ENCODE measurements at places on chromosomes 5 and 9.

DNA sequence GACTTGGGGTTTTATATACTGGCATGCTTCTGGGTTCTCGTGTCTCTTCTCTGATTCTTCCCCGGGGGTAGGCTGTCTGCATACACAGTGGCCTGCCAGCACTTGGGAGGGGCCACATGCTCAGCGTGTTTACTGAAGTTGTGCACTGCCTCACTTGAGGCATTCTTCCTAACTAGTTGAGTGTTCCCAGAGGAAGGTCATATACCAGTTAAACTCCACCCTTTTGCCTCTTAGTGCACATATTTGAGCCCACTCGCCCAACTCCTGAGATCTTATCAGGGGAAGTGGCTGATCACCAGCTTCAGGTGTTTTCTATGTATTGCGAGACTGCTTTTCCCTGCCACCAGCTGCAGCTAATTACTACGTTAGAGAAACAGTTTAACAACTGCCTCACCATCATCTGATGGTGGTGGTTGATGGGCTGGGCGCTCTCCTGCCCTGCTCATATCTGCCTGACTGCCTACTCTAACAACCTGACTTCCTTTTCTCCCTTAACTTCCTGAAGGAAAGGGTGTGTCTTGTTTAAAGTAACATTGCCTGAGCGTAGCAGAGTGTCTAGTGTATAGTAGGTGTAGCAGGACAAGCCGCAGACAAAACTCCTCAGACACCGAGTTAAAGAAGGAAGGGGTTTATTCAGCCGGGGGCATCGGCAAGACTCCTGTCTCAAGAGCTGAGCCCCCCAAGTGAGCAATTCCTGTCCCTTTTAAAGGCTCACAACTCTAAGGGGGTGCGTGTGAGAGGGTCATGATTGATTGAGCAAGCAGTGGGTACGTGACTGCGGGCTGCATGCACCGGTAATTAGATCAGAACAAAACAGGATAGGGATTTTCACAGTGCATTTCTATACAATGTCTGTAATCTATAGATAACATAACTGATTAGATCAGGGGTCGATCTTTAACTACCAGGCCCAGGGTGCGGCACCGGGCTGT is 60.1 kb upstream of the CLINT1 start:
- DNase-seq = no peak

DNA sequence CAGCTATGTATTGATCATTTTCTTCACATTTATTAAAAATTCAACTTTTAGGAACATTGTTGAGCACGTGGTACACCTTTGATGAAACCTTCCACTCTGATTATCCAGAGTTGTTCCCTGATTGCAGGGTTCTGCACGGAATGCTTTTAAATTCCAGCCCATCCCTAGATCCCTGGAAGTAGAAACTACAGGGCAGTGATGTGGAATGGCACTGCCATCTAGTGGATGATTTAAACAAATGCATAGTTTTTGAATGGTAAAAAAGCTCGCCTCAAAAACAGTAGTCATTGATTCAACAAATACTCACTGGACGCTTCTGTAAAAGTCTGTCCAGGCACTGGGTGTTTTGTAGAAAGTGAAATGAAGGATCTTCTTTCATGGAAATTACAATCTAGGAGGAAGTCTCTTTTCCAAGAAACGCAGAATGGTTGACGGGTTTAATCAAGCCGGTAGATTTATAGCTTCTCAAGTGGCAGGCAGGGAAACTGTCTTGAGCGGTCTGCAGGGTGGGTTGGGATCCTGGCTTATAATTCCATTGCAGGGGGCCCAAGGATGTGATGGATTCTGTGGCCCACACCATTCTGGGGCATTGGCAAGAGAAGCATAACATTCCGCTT is 118.4 kb downstream of the ARHGAP26 start:
- DNase-seq = no peak

GRCh38 chr9:133199648-133200321 is 9.3 kb downstream of the OBP2B start:
- DNase-seq = peak; percentile 47

DNA sequence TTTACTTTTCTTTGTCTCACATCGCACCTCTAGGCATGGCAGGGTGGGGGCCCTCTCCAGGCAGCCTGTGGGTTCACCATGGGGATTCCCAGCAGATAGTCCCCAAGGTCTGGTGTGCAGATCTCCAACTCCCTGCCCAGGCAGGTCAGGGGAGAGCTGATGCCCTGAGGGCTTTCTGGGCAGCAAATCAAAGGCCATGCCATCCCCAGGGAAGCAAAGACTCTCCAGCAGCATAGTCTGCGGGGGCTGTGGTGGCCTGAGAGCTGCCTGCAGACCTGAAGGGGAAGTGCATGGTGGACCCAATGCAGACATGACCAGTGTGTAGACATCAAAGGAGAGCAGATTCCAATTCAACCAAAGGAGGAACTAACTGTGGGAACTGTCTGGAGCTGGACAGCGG is 7.7 kb downstream of the NEURL1B start:
- DNase-seq = no peak

- no peak for DNase-seq
Observed at GRCh38 chr9:80664327-80665210, 1024.8 kb downstream of the TLE1 start.

GRCh38 chr9:99050924-99051323 is 54.0 kb upstream of the TGFBR1 start:
- DNase-seq = no peak

DNA sequence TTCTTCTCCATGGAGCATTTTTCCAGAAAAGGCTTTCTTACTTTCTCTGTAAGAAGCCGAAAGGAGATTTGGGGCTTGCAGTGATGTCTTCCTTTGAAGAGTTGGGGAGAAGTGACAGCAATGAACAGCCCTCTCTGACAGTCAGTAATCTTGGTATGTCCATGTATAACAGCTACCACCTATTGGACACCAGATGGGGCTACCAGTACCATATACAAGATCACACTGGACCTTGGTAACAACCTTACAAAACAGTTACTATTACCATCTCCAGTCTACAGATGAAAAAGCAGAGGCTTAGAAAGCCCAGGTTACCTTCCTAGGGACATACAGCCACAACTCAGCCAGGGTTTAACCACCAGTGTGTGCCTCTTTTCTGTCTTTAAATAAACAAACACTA is 272.7 kb upstream of the TRPC7 start:
- DNase-seq = no peak

DNA sequence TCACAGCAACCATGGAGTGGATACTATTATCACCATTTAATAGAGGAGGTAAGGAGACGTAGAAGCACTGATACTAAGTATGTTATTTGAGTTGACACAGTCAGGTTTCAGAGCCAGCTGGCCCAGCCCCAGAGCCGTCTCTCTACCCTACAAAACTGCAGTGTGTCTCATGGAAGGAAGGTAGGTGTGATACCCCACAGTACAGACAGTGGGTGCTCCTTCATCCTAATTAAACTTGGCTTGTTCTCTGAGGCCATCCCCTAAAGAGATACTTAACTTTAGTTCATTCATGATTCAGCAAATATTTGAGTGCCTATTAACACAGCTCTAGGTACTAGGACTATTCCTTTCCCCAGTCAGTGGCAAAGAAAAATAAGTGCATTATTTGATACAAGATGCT is 22.6 kb downstream of the PIP5K1B start:
- DNase-seq = no peak

Data from stimulated activated CD4-positive, alpha-beta T cell treated with anti-CD3 and anti-CD28 coated beads, Interleukin-15, amount 100 ng/mL, for 48 hours (primary cell).